Esophagus squamous epithelium (tissue), 5 donors: ENCODE measurements at places on chromosomes 7 and 10.

DNA sequence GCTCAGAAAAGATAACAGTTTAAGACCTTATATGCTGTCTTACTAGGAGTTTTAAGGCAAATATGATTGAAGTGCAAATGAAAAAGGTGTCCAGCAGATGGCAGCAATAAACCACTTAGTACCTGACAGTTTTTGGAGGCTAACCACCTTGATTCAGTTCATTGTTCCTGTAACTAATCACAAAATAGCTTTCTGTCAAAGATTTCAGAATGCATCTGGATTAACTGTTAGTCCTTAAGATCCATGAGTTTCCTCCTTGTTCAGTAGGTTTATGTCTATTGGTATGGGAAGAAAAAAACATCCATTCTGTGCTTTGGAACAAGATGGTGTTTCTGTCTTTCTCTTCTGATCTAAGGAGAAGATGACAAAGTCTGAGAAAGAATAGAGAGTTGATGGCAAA lies 46.6 kb downstream of the CCSER2 start:
- no peak for DNase-seq

DNA sequence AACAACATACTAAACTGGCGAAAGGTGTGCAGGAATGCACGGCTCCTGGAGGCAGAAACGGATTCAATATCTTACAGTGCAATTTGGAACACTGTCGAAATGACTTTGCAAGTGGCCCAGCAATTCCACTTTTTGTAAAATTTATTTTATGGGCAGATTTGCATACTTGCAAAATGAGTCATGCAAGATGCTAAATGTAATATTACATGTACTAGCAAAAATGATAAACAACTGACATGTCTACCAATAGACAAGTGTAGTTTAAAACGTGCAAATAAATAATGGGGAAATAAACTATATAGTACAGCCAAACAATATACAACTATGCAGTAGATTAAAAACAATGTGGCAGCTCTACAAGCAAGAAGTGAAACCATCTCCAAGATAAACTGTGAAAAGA lies 97.7 kb downstream of the ARHGAP12 start:
- DNase-seq, result no peak

- no peak for DNase-seq
Observed at GRCh38 chr10:42618424-42618823, 19.9 kb downstream of the ZNF33B start.

DNA sequence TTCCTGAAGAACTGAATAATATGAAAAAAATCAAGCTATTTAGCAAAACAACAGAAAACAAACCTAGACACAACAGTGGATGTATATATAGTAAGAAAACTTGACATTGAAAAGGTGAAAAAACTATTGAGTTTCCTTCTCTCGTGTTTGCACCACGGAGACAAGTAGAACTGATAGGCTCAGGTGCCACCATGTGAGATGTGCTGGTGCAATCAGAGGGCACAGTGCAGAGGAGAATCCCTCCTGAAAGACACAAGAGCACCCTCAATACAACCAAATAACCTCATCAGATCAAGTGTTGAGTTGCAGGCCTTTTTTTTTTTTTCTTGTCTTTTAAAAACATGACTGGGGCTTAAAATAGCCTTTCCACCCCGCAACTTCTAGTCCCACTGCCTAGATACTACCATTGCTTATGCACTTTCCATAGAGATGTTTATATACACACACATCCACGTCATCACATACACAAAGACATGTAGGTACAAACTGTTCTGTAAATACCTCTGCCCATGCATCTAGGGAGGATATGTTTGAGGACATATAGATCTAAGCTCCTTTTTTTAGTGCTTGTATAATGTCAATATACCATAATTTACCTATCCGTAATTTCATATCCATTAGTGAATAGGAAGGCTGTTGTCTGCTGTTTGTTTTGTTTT lies 54.1 kb downstream of the UBE2H start:
- DNase-seq, result no peak

DNA sequence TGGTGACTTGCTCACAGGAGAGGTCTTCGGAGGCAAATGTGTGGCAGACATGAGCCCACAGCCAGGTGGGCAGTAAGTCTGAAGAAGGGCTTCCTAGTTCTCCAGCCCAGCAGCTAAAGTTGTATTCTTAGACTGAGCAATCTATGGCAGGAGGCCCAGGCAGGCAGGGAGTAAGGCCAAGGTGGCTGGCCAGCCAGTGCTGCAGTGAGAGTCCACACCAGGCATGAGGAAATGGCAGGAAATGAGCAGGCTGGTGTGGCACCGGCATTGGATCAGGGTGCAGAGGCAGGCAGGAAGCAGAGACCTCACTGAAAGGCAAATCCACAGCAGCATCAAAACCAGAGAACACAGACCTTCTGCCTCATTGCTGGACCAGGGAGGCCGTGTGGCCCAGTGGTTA lies 84.6 kb upstream of the PDE1C start:
- DNase-seq, result no peak

DNA sequence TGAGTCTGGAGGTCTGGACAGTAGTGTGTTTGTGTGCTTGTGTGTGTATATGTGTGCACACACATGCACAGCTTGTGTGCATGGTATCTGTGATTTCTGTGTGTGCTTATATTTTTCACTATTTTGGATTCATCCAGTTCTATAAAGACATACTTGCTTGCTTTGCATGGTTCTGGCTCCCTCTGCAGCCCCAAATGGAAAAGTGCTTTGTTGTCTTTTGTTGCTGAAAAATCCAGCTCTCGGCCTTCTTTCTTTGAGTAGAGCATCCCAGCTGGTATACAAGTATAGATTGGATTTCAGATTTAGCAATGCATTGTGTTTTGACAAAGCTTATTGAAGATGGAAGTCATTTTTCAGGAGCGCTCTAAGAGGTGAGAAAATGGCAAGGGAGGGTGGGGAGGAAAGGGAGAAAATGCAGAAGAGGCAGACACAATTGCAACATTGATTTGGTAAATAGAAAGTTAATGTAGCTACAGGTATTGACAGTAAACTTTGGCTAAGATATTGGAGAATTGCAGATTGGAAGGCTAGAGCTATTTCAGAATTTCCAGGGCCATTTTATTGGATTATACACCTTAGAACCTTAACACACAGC lies 333.9 kb downstream of the AUTS2 start:
- no peak for DNase-seq

GRCh38 chr7:20264623-20265022 lies 47.4 kb upstream of the MACC1 start:
- no peak for DNase-seq

- DNase-seq, result no peak
Observed at GRCh38 chr10:44393051-44393630, 8.2 kb upstream of the CXCL12 start.

- DNase-seq, result no peak
Observed at GRCh38 chr10:86785037-86785436, 28.6 kb downstream of the BMPR1A start.

DNA sequence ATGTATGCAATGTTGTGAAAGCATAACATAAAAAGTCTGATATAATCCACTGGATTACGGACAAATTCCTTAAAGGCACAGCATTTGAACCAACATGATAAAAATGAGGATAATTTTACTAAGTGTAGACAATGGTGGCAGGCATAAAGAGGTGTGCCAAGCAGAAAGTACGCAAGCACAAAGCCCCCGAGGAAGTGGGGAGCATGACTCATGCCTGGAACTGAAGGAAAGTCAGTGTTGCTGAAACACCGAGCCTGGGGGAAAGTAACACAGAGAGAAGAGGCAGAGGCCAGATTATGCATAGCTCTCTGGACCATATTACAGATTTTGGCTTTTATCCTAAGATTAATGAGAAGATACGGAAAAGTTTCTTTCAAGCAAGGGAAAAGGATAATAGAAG lies 490.0 kb upstream of the PHF14 start:
- no peak for DNase-seq

- DNase-seq, result no peak
Observed at GRCh38 chr7:8932751-8933150, 499.3 kb downstream of the NXPH1 start.

DNA sequence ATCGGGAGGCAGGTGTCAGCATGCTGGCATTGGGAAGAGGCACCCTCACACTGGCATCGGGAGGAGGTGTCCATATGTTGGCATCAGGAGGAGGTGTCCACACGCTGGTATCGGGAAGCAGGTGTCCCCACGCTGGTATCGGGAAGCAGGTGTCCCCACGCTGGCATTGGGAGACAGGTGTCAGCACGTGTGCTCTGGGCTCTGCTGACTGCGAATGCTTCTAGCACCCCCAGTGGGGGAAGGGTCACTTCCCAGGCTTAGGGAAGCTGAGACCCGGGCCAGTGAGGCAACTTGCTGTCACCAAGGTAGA lies 92.5 kb upstream of the IKZF1 start:
- DNase-seq, result no peak
